ENCODE measurements at places on chromosomes 11 and 22.

- no peak for DNase-seq
These were observed 5.2 kb downstream of the TRAPPC4 start for GRCh38 chr11:119023741-119024140.

DNA sequence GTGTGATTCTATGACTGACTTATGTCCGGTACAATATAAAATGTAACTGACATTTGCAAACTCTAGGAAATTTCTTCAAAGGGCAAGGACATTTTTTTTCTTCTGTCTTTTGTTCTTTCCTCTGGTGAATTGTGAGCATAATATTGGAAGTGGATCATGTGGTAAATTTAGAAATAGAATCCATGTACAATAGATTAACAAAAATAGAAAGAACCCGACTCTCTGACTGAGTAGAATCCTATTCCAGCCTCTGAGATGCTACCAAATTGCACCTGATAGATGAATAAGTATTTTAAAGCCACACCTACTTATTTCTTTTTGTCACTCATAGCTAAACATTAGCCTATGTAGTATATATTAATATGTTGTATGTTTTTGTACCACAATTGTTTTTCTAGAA, 860.3 kb downstream of the LUZP2 start:
- no peak for DNase-seq

GRCh38 chr22:17245341-17245740, 26.1 kb upstream of the ADA2 start:
- no peak for DNase-seq

GRCh38 chr11:73996161-73996747, 12.6 kb downstream of the UCP3 start:
- no peak for DNase-seq

- peak; percentile 69 for DNase-seq
These were observed at the start of gene MAP4K2 for GRCh38 chr11:64803158-64803845. TSS of gene MAP4K2 (minus strand) at chr11:64803214. CDS start at chr11:64803149, 65 bp downstream.

GRCh38 chr11:12019337-12019736, 10.9 kb upstream of the DKK3 start:
- DNase-seq = no peak

- no peak for DNase-seq
These were observed 24.4 kb downstream of the AASDHPPT start for GRCh38 chr11:106101819-106102218.
